Effector CD8-positive, alpha-beta T cell (primary cell): ENCODE measurements at places on chromosomes 6 and 20.

GRCh38 chr6:139686308-139686707 is 311.9 kb upstream of the CITED2 start:
- DNase-seq = no peak

DNA sequence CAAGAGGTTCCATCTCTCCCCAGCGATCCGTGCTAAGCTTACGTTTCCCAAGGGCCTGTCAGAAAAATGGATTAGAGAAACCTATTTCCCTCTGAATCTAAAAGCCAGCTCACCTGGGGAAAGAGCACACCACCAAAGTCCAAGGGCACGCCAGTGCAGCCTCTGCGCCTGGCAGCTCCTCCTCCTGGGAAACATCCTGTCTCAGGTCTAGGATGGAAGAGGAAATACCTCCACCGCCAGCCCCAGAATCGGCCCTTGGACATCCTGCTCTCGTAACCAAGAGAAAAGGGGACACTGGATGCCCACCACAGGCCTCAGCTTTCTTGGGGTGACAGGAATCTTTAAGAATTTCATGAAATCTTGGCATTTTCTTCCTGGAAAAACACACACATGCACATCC is 18.7 kb downstream of the RAMACL start:
- DNase-seq = no peak

GRCh38 chr6:33975661-33976436 is 170.0 kb downstream of the GRM4 start:
- DNase-seq = no peak

- no peak for DNase-seq
Observed at GRCh38 chr20:46341074-46342009, 33.0 kb upstream of the CDH22 start.

GRCh38 chr6:132751306-132751705 is 6.4 kb downstream of the VNN2 start:
- DNase-seq = no peak

- DNase-seq = no peak
Observed at GRCh38 chr6:31575335-31575901, at the start of gene TNF. TSS of gene TNF (plus strand) at chr6:31575565. CDS start at chr6:31575742, 177 bp downstream.

GRCh38 chr6:38584731-38585130 is 55.0 kb downstream of the BTBD9 start:
- DNase-seq = no peak

GRCh38 chr20:61436283-61436666 is 184.2 kb downstream of the CDH4 start:
- no peak for DNase-seq

DNA sequence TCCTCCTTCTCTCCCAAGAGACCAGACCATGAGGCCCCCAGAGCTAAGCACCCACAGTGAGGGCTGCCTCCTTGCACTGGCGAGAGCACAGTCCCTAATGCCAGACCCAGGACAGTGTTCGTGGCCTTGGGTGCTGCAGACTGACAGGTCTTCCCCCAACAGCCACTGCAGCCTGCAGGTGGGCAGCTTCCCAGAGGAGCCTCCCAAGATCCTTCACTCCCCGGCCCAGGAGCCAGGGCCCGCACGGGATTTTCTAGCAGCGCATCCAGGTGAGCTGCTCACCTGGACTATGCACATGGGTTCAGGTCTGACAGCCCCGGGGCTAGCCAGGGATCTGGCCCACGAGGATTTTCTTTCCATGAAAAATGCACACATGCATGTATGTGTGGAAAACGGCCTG is 41.7 kb downstream of the SUMO4 start:
- no peak for DNase-seq

DNA sequence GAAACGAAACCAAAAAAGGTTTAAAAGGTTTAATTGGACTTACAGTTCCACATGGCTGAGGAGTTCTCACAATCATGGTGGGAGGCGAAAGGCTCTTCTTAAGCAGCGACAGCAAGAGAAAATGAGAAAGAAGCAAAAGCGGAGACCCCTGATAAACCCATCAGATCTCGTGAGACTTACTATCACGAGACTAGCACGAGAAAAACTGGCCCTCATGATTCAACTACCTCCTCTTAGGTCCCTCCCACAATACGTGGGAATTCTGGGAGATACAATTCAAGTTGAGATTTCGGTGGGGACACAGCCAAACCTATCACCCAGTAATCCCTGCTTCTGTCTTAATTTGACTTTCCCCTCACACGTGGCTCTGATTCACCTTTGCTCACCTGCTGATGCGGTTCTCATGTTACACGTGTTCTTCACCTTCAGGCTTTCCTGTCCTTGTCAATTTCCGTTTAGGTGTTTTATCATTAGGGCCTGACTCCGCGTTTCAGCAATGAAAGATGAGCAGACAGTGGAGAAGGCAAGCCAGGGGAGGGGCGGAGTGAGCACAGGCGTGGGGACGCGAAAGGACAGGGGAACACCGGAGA is 57.1 kb downstream of the AGPAT4 start:
- no peak for DNase-seq

DNA sequence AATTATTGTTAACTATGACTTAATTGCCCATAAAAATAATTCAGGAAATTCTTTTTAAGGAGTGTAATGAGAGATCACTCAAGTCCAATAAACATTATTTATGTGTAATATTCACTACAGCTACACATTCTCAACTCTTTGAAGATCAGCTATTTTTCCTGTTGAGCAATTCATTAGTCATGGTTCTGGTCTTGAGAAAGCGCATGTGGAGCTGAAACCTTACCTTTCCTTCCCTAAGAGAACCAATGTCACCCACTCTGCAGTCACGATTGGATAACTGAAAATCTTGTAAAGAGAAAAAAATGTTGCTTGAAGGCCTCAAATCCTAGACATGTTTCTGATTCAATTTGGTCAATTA is 736.9 kb upstream of the MARCKS start:
- no peak for DNase-seq

DNA sequence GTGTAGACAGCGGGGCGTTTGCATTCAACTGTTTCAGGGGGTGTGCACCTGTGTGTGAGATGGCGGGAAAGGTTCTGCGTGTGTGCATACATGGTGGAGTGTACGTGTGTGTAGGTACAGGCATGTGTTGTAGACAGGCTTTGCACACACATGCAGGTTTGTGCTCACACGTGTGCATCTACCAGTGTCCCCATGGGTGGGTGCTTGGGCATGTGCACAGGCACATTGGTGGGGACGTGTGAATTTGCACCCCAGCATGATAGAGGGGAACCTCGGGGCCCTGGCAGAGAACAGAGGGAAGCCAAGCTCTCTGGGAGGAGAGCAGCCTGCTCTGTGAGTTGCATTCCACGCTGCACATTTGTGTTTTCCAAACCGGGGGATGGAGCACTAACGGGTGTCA is 250.2 kb downstream of the PREX1 start:
- no peak for DNase-seq

GRCh38 chr20:10631126-10631525 is 42.7 kb downstream of the JAG1 start:
- no peak for DNase-seq

DNA sequence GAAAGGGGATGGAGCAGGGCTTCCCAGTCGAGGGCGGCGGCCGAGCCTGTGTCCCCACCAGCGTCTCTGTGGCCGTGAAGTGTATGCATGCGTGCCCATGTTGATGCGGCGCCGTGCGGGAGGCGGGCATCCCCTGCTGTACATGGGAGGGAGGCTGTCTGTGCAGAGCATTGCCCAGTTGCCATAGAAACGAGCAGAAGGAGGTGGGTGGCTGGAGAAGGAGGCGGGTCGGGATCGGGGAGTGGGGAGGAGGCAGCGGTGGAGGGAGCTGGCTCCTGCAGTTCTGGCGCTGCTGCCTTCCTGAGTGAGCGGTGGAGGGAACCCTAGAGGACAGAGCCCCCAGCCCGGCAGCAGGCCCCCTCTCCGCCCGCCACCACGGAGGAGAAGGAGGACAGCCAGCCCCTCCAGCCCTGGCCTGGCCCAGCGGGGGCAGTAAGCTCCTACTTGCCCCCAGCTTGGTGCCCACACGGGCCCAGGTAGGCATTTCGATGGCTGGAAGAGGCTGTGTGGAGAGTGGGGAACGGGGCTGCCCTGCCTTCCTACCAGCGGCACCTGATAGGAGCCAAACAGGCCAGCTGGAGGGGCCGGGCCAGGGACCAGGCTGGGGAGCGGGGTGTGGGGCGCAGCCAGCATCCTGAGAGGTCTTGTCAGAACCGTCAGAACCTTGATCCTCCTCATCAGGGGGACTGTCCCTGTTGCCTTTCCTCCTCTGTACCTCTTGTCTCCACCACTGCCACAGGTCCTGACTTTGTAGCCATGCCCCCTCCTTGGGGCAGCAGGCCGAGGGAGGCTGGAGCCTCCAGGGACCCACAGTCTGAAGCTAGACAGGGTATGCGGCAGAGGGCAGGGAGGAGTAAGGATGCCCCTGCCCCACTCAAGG is 41.3 kb downstream of the SPDEF start:
- DNase-seq = no peak

GRCh38 chr6:29486577-29486976 is 1.2 kb downstream of the MAS1L start:
- no peak for DNase-seq

- DNase-seq = no peak
Observed at GRCh38 chr6:99145738-99146137, 198.0 kb upstream of the FBXL4 start.

GRCh38 chr20:59063358-59064213 is 21.0 kb upstream of the PRELID3B start:
- no peak for DNase-seq

DNA sequence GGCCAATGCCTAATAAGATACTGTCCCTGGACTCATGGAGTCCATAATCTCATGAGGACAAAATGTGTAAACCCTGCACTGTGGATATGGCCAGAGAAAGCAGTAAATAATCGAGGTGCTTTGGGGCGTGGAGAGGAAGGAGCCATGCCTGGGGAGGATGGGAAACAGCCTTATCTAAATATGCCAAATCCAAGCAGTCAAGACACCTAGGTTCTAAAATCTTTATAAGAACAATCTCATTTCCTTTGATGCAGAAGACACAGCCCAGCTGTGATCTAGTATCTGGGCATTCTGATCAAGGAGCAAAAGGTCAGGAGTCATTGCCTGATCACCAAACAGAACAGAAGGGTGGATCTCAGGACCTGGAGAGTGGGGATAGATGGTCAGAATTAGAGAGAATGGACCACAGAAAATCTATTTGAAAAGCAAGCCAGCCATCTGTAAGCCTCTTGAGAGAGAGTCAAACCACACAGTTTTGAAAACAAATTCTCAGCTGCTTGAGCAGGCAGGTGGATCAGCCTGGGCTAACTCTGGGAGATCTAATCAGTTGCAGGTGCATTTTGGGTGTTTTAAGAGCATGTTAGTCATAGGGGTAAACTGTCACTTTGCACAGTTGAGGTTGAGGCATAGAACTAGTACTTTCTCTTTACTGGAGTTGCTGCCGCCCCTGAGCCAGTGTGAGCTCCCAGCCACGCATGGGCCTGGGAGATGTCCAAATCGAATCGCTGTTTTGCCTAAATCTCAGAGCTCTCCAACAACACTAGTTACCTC is 130.8 kb upstream of the TNFAIP3 start:
- DNase-seq = no peak

GRCh38 chr6:125821825-125822281 is 31.1 kb downstream of the NCOA7 start:
- DNase-seq = no peak

GRCh38 chr6:114342086-114342825 is 567 bp downstream of the HS3ST5 start:
- no peak for DNase-seq

DNA sequence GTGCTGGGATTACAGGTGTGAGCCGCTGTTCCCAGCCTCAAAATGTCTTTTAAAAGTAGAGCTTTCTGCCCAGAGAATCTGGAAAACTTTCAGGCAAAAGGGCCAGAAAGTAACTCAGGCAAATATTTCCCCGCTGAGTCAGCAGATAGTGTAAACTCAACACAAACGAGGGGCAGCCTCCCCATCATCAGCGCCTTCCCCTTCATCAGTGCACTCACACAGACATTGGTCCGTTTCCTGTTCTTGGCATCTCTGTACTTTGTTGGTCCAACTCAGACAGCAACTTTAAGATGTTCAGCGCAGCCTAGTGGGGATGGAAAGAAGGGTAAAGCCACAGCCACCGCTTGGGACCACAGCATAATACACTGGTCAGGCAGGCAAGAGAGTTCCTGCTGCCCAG is 69.5 kb downstream of the CSE1L start:
- no peak for DNase-seq

- DNase-seq = no peak
Observed at GRCh38 chr6:149701714-149702113, 16.2 kb downstream of the LATS1 start.

- no peak for DNase-seq
Observed at GRCh38 chr20:6212903-6213302, 90.1 kb upstream of the FERMT1 start.

GRCh38 chr6:52505726-52506409 is 71.0 kb downstream of the TRAM2 start:
- no peak for DNase-seq

GRCh38 chr6:95923518-95923917 is 92.3 kb upstream of the FUT9 start:
- DNase-seq = no peak

GRCh38 chr20:45971425-45971674 is 653 bp downstream of the ZNF335 start:
- DNase-seq = no peak

- no peak for DNase-seq
Observed at GRCh38 chr6:7249946-7250643, 62.9 kb downstream of the SSR1 start.

DNA sequence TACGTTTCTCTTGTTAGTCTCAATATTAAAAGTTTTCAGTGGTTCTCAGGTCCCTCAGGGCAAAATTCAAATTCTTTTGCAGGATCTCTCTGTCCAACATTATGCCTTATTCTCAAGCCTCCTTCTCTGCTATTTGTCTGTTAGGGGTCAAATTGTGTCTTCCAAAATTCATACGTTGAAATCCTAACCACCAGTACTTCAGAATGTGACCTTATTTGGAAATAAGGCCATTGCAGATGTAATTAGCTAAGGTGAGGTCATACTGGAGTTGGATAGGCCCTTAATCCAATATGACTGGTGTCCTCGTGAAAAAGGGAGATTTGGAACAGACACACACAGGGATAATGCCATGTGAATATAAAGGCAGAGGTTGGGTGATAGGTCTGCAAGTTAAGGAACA is 64.1 kb upstream of the ADGRF1 start:
- no peak for DNase-seq
